Chondrocyte (in vitro differentiated cells): ENCODE measurements at places on chromosomes 1 and 21. TPM values are rescaled to one million over a fixed set of nuclear protein-coding genes. Genes with fewer than 3 reads are reported as not detected.
A peak's percentile ranks its signal among the peaks of the same experiment; 100 is the strongest.

- DNase-seq, result peak; percentile 33
- H3K4me1 ChIP-seq, result peaks cover 2% of the 10 kb centered on the region
- no peak overlapping the region for H3K4me3 ChIP-seq
- no peak overlapping the region for H3K27ac ChIP-seq
These were observed 4.5 kb downstream of the PODN start for GRCh38 chr1:53066488-53066887.

The DLGAP3 gene
- 0.12 to 0.64 TPM (median 0.22 TPM) in 3 replicates for total RNA-seq

The ETNK2 gene
- total RNA-seq, result 10.2 to 30.2 TPM (median 10.5 TPM) in 3 replicates

The SLAMF9 gene
- not detected in 3 replicates for total RNA-seq

DNA sequence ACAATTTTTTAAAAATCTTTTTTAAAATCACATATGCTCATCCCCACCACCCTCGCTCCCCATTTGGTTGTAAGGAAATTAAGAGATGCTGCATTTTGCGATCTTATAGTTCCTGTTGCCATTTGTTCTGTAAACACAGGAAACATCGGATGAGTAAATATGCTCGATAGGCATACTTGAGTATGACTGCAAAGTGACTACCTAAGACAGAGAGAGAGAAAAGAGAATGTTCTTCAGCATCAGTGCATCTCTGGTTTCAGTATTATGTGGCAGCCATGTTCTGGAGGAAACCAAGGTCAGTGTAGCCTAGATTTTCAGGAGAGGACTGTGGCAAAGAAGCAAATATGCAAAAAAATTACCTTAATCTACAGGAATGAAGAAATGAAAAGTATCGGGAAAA lies 265.5 kb upstream of the FMN2 start:
- no peaks in the 10 kb centered on the region for H3K36me3 ChIP-seq
- DNase-seq, result no peak
- H3K4me3 ChIP-seq, result no peak overlapping the region
- no peaks in the 10 kb centered on the region for H3K4me1 ChIP-seq
- no peak overlapping the region for H3K27ac ChIP-seq
- peaks cover 11% of the 10 kb centered on the region for H3K27me3 ChIP-seq

The S100A7 gene
- total RNA-seq, result not detected in 3 replicates

DNA sequence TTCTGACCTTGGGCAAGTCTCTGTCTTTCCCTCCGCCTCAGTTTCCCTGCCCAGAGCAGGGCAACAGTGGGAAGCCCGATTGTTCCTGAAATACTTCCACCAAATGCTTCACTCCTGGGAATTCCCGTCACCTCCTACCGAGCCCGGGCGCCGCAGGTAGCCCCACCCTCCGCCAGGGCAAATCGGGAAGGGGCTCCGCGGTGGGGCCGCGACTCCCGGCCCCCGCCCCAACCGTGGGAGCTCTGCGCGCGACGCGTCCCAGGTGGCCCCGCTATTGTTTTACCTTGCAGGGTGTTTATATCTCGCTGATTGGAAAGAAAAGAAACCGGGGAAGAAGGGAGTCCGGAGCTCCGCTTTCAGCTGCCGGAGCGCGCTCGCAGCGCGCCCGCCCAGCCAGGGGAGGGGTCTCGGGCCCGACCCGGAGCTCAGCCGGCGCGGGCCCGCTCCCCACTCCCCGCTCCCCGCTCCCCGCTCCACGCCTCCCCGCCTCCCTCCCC lies 407 bp downstream of the IGSF3 start:
- no peak for DNase-seq
- H3K4me3 ChIP-seq, result peak overlapping the region; percentile 75
- H3K27me3 ChIP-seq, result no peaks in the 10 kb centered on the region
- H3K36me3 ChIP-seq, result no peaks in the 10 kb centered on the region
- H3K27ac ChIP-seq, result no peak overlapping the region

DNA sequence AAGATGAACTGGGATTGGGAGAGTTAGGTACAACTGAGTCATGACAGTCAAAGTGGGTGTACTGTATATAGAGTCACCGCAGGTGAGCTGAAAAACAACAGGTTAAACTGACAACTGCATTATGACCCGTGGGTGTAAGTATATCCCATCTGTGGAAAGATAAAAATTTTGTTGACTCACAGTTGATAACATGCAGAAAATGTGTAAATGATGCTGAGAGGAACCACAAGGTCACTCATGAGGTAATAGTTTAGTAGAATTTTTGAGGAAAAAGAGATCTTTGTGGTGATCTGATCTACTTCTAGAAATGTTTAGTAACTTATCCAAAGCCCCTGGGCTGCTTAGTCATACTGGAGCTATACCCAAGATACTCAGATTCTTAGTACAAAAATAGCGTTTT lies 838 bp downstream of the OR2C3 start:
- peaks cover 2% of the 10 kb centered on the region for H3K27me3 ChIP-seq
- DNase-seq, result no peak
- H3K4me1 ChIP-seq, result no peaks in the 10 kb centered on the region

The ARHGEF16 gene
- 1.1 to 4.1 TPM (median 2.0 TPM) in 3 replicates for total RNA-seq

The ADGRB2 gene
- total RNA-seq, result 11.9 to 20.4 TPM (median 12.2 TPM) in 3 replicates

GRCh38 chr1:246930830-246931548 lies 759 bp downstream of the AHCTF1 start:
- H3K4me3 ChIP-seq, result peak overlapping the region; percentile 92
- peaks cover 34% of the 10 kb centered on the region for H3K4me1 ChIP-seq
- no peaks in the 10 kb centered on the region for H3K27me3 ChIP-seq
- H3K27ac ChIP-seq, result peak overlapping the region; percentile 95
- H3K36me3 ChIP-seq, result peaks cover 1% of the 10 kb centered on the region

GRCh38 chr1:24966724-24967346 lies 36.8 kb upstream of the RUNX3 start:
- no peak overlapping the region for H3K27ac ChIP-seq
- no peak overlapping the region for H3K4me3 ChIP-seq
- H3K36me3 ChIP-seq, result no peaks in the 10 kb centered on the region

The OPRD1 gene
- total RNA-seq, result 0.10 to 0.22 TPM (median 0.15 TPM) in 3 replicates

DNA sequence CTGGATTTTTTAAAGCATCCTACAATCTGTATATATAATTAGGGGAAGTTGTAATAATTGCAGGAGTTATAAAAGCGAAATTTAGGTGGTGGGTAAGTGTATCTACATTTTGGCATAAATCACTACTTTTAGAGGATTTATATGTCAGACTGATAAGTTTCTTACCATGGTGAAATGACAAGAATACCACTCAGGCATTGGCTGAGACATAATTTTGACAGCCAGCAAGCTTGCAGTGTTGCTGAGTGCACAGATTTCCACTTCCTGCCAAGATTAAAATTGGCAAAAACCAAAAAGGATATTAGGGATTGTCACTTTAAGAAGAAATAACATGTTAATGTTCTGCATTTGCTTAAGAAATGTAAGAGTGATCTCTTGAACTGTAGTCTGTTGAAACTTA lies 28.2 kb downstream of the NFIA start:
- DNase-seq, result no peak
- peaks cover 3% of the 10 kb centered on the region for H3K36me3 ChIP-seq
- no peaks in the 10 kb centered on the region for H3K27me3 ChIP-seq

The PRAMEF11 gene
- total RNA-seq, result not detected in 3 replicates

The SLC30A2 gene
- 0.12 TPM in 1 of 3 replicates, not detected in the others for total RNA-seq

GRCh38 chr1:7539769-7540175 lies 231.3 kb upstream of the VAMP3 start:
- no peaks in the 10 kb centered on the region for H3K36me3 ChIP-seq
- H3K4me3 ChIP-seq, result no peak overlapping the region
- DNase-seq, result no peak
- H3K4me1 ChIP-seq, result peaks cover 22% of the 10 kb centered on the region

DNA sequence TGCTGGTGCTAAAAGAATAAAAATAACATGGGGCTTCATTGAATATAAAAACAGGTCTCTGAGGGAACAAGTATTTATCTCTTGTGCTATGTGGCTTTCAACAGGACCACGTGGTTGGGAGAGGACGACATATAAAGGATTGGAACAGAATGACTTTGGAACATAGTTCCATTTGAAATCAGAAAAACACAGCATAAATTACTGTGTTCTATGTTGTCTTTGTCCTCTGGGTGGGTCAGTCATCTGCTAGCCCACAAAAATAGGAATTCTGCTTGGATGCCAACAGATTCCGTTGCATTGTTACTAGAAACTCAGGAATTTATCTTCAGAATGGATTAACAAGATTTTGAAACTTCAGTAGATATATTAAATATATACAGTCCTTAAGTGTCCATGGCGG lies 5.9 kb downstream of the CEP85 start:
- peaks cover 37% of the 10 kb centered on the region for H3K4me1 ChIP-seq
- H3K27ac ChIP-seq, result no peak overlapping the region
- no peak overlapping the region for H3K4me3 ChIP-seq
- no peak for DNase-seq
- peaks cover 2% of the 10 kb centered on the region for H3K36me3 ChIP-seq

The PGLYRP3 gene
- not detected in 3 replicates for total RNA-seq

The TMEM52 gene
- total RNA-seq, result 0.67 to 0.90 TPM (median 0.68 TPM) in 3 replicates

GRCh38 chr21:15732290-15732995 lies 2.7 kb downstream of the USP25 start:
- no peaks in the 10 kb centered on the region for H3K36me3 ChIP-seq
- H3K4me1 ChIP-seq, result peaks cover 57% of the 10 kb centered on the region
- DNase-seq, result no peak
- H3K4me3 ChIP-seq, result peak overlapping the region; percentile 87
- no peaks in the 10 kb centered on the region for H3K27me3 ChIP-seq

GRCh38 chr1:151963288-151963687 lies 30.4 kb downstream of the S100A10 start:
- H3K4me3 ChIP-seq, result no peak overlapping the region
- no peak overlapping the region for H3K27ac ChIP-seq
- no peaks in the 10 kb centered on the region for H3K27me3 ChIP-seq
- peaks cover 5% of the 10 kb centered on the region for H3K4me1 ChIP-seq
- no peaks in the 10 kb centered on the region for H3K36me3 ChIP-seq

The SPRR2E gene
- not detected in 3 replicates for total RNA-seq

DNA sequence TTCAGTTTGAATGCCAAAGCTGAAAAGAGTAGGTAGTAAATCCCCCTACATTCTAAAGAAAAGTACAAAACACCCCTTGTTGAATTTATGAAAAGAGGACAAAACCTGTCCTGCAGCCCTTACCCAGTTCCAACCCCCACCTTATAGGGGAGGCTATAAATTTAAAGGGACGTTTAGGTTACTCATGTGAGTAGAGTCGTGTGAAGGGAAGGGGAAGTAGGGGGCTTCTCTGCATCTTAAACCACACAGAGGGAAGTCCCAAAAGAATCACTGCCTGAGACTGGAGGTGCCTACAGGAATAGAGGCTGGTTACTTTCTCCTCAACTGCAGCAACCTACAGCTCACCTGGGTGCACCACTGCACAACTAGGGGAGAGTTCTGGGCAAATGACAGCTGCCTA lies 36.7 kb upstream of the KIRREL1 start:
- DNase-seq, result no peak
- H3K27me3 ChIP-seq, result peaks cover 75% of the 10 kb centered on the region
- no peaks in the 10 kb centered on the region for H3K36me3 ChIP-seq
- H3K4me1 ChIP-seq, result no peaks in the 10 kb centered on the region
- H3K27ac ChIP-seq, result no peak overlapping the region

The AMY1B gene
- not detected in 3 replicates for total RNA-seq

- DNase-seq, result no peak
- no peak overlapping the region for H3K4me3 ChIP-seq
- H3K27ac ChIP-seq, result no peak overlapping the region
- peaks cover 2% of the 10 kb centered on the region for H3K27me3 ChIP-seq
These were observed 24.3 kb upstream of the NID1 start for GRCh38 chr1:236089046-236089773.
